H54 (cell line): ENCODE measurements at places on chromosomes 13 and 19.

DNA sequence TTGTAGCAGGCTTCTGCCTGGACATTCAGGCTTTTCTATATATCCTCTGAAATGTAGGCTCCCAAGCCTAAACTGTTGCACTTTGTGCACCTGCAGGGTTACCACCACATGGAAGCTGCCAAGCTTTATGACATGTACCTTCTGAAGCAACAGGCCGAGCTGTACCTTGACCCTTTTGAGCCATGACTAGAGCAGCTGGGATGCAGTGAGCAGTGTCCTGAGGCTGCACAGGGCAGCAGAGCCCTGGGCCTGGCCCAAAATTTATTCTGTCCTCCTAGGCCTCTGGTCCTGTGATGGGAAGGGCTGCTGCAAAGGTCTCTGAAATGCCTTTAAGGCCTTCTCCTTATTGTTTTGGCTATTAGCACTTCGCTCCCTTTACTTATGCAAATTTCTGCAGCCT, 23.5 kb upstream of the CD177 start:
- no peak for DNase-seq

GRCh38 chr13:45156565-45157361, 36.5 kb downstream of the GTF2F2 start:
- DNase-seq = no peak

- no peak for DNase-seq
These were observed 330.6 kb downstream of the SPRY2 start for GRCh38 chr13:80010286-80010831.

- no peak for DNase-seq
These were observed 8.0 kb downstream of the ZNF671 start for GRCh38 chr19:57719424-57719823.

- DNase-seq = no peak
These were observed 19.2 kb upstream of the RCBTB1 start for GRCh38 chr13:49604570-49604969.

DNA sequence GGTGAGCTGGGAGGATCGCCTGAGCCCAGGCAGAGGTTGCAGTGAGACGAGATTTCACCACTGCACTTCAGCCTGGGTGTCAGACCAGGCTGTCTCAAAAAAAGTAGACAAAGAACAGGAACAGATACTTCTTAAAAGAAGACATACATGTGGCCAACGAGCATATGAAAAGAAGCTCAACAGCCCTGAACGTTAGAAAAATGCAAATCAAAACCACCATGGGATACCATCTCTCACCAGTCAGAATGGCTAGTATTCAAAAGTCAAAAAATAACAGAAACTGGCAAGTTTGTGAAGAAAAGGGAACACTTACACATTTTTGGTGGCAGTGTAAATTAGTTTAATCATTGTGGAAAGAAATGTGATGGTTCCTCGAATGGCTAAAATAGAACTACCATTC, 3.0 kb upstream of the LGALS14 start:
- no peak for DNase-seq

- no peak for DNase-seq
These were observed 334.8 kb downstream of the SLC7A1 start for GRCh38 chr13:29260684-29261083.

GRCh38 chr19:48716562-48717291, 2.8 kb downstream of the MAMSTR start:
- no peak for DNase-seq
